ENCODE measurements at places on chromosomes 5 and 9.

DNA sequence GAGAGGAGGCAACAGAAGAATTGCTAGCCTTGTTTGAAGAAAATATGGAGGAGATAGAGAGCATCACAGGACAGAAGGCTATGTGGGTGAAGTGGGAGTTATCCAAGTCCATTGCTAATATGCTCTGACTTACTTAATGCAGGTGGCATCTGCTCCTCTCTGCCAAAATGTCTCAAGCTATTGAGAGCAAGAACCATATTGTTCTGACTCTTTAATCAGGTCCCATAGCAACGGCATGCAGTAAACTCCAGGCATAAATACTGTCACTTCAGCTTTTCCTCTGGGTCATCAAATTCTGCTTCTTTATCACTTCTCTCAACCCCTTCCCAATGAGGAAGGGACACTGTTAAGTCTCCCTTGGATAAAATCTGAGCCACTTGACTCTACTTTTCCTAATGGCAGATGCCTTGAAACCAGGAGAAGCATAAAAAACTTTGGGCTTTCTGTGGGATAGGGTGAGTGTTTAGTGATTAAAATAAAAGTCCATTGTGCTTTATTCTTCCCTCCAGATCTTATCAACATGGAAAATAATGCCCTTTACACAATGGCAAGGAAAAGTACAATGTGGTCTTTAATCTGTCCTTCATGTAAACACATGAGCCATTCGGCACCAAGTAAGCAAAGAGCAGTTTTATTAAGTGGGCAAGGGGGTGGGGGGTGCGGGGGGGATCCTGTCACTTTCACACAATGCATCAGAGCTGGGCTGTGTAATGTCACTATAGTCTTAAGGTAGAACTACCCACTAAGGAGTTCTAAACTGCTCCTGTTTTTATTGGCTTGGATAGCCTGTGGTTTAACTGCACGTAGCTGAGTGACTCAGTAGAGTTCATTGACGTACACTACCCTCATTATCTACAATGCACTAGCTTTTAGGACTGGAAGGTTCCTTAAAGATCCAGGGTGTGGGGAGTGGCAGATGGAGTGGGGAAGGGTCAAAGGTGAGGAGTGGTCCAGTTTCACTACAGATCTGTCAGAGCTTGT, 71.0 kb upstream of the TARS1 start:
- DNase-seq = no peak

GRCh38 chr9:97502222-97502983, 937 bp downstream of the TMOD1 start:
- no peak for DNase-seq

DNA sequence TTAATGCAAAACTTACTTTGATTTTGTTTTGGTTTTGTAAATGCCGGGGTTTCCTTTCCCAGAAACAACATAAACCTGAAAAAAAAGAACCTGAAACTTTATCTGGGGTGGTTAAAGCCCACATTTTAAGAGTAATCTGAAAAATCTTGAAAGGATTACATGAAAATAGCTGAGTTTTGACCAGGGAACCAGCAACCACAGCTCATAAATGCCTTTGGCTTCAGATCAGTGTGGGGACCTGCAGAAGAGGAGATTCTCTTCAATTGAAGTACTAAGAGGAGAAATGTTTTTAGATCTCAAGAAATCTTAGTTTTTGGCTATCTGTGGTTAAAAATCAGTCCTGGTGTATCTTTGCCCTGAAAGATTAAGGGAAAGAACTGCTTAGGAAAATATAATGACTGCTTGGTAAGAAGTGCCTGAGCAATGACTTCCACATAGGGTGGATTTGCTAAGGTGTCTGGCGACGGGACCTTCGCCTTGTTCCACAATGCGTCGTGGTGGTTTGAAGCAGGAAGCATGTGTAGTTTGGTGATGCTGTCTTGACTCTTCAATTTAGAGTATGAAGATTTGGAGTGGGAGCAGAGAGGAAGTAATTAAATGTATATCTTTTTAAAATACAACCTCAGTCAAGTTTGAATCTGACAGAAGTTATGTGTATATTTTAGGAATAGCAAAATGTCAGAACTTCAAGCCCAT, 186.5 kb downstream of the MAN2A1 start:
- DNase-seq = no peak

DNA sequence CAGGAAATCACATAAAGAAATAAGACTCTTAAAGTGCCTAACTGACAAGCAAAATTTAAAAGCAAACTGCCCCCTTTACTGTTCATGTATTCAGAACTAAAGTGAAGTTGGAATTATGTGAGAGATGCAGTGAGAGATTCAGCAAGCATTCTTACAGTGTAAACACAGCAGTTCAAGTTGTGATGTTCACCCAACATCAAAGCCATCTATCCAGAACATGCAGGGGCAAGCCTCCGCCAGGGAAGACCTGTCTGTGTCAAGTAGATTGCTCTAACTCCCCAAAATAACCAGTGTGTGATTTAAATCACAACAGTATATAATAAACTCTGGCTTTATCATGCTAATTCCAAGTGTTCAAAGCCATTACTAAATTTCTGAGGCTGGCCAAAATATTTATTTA, 233.3 kb downstream of the BNC2 start:
- no peak for DNase-seq

- no peak for DNase-seq
Observed at GRCh38 chr9:93091453-93092081, 4.5 kb upstream of the CARD19 start.

DNA sequence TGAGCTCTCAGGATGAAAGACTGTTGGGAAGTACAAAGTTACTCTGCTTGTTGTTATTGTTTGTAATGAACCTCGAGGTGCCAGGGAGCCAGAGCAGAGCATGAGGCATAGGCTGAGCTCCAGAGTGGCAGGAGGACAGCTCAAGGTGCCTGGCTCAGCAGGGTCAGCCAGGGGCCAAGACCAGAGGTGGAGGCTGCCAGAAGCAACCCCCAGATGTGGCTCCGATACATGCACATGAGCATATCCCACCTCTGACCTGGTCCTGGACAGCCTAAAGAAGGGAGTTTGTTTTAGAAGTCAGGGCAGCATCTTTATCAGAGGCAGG, 105.6 kb downstream of the PSD2 start:
- DNase-seq = no peak

DNA sequence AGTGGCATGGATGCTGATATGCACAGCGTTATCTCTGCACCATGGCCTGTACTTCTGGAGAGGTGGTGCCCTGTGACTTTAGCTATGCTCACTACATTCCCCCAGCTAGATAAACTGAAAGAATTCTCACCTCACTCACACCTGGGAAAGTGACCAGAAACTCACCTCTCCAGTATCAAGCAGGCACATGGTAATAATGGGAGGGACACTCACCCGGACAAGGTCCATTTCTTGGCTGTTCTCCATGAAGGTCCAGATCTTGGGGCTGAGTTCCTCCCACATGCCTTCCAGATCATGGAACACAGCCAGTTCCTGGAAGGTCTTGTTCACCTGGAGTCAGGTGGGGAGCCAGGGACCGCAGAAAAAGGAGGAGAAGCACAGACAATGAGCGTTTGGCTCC, 72.8 kb downstream of the NIPSNAP3B start:
- DNase-seq = no peak

DNA sequence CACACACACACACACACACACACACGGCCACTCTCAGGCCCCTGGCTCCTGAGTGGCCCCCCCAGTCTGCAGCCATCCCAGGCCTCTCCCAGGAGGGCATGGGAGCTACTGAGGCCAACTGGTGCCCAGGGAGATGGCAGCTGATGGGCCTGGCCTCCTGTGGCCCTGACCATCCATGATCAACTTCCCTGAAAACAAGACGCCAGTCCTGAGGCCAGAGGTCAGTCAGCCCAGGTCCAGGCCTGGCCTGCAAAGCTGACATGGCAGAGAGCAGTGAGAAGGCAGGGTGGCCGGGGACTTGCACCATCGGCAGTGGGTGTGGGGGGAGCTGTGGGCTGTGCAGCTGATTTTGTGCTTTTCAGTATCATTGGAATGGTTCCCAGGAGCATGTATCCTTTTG, 47.0 kb downstream of the SARDH start:
- DNase-seq = no peak

- no peak for DNase-seq
Observed at GRCh38 chr5:77669677-77670076, 31.2 kb upstream of the OTP start.

DNA sequence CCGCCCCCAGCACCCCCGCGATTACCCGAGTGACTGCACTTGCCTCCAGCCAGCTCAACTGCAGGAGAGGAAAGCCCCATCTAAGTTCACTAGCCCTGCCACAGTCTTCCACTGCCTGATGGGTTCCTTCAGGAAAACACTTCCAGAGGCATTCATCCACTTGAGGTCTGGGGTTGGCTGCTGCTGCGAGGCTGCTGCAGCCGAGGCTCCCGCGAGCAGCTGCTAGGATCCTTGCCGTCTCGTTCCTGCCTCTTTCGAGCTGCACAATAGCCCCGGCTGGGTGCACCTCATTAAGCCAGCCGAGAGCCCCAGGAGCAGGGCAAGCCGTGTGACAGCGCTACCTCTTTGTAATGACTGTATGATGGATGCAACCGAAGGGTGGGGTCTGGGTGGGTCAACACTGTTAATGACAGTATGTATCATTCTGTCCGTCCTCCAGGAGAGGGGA, 24.2 kb upstream of the ELAVL2 start:
- no peak for DNase-seq

GRCh38 chr5:140568443-140569063, 3.9 kb downstream of the SLC35A4 start:
- no peak for DNase-seq

DNA sequence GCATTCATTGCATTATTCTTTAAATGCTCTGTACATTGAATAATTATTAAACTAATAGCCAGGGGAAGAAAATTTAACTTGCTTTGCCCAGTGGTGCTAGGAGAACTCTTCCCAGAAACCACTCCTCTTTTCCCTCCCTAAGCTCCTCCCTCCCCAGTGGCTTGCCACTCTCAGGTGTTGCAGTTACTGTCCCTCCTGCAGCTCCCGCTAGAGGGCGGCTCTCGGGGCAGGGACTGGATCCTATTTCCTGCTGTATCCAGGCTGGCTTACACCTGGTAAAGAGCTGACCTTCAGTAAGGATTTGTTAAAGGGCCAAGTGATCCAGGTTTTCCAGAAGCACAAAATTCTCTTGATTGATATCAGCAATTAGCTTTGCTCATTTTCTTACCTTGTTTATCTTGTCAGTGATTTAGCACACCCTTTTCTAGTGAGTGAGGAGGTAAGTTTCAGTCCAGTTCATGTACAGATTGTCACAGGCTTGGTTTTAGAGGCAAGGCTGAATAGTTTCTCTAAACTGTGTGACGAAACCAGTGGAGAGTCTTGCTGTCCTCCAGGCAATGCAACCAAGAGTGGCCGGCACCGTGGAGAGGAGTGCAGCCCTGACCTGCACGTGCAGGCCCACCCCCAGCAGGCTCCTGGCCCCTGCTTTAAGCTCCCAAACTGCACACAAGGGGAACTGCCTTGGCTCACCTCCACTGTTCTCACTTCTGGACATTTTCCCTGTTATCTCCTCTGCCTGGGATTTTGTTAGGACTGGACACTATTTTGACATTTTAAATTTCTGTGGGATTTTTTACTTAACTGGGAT, 423.8 kb downstream of the SPOCK1 start:
- no peak for DNase-seq

DNA sequence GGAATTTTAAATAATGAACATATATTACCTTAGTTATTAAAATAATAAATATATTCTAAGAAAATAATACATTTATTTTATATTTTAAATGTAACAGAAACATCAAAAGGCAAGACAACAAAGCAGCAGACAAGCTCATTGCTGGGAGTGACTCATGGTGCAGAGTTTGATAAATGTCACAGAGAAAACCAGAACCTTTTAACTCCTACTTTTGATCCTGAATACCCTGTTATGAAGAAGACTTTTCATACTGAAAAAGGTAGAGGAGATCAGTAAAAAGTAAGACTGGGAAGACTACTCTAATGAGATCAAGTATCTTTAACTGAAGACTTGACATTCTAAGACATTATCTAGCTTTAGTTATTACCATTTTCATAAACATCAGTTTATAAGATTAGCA, 99.0 kb upstream of the GNA14 start:
- DNase-seq = no peak

DNA sequence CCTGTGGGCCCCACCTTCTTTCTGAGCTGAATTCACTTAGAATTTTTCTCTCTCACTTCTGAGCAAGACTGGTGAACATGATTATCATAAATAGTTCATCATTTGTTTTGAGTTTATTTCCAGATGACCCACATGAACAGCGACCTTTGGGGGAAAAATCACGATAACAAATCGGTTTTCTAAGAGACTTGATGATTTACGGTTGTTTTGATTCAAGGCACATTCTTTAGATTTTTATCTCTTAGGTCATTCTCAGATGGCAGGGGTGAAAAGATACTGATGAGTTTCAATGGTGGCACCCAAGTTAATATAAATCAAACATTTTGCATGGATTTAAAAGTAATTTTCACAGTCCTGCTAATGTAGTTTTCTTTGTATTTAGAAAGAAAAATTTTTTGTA, 95.1 kb downstream of the DMXL1 start:
- no peak for DNase-seq

DNA sequence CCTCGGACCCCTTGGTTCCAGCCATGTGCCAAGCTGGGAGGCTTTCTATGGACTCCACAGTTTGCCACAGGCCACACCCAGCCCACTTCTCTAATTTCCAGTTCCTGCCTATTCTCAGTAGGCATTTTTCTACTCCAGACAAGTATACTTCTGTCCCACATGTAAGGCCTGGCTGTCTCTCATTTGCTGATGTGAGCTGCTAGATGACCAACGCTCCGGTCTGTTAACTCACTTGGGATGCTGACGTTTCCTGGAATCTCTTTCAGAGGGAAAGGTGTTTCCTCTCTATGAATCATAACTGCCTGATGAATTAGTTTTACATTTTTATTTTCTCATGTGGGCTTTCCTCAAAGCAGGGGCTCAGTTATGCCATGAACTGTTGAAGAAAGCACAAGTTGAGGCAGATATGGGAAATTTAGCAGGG, 36.3 kb downstream of the ERGIC1 start:
- DNase-seq = no peak

DNA sequence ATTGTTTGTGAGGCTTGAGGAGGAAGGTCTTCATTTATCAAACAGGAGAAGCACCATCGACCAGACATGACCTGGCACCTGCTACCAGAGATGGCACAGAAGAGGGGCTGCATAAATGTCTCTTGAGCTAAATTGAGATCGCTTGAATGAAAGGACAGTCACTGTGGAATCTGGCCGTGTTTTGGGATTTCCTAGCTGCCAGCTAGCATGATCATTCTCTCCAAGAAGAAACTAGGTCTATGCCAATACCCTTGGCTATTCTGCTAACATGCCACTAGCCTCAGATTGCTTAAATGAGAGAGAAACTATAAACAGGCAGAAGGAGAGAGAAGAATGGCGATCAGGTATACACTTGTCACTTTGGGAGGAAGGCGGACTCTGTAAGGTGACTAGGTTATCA, 249.3 kb downstream of the CRB2 start:
- no peak for DNase-seq

GRCh38 chr9:94920420-94921091, 194.1 kb downstream of the AOPEP start:
- DNase-seq = no peak

Data from activated gamma-delta T cell treated with anti-CD3 and anti-CD28 coated beads, Interleukin-2, amount 50 U/mL, for 16 hours (primary cell).